ENCODE measurements at places on chromosomes 4 and X.

DNA sequence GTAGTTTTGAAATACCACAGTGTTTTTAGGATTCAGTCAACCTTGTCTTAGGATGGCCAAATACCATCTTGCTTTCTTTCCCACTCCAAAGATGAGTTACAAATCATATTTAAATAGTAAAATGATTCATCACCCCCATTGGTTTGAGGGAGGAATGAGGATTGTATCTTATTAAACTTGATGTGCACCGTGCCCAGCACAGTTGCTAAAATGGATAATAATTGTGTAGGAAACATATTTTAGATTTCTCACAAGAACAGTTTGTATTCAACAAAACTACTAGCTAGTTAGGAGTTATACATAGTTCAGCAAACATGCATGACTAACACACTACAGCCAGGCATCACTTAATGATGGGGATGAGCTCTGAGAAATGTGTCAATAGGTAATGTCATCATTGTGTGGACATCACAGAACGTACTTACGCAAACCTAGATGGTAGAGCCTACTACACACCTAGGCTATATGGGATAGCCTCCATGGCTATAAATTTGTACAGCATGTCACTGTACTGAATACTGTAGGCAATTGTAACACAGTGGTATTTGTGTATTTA is 245.4 kb downstream of the FBXW7 start:
- DNase-seq: no peak

GRCh38 chr4:76666944-76667532 is 230.9 kb downstream of the SOWAHB start:
- DNase-seq: peak; percentile 23

- no peak for DNase-seq
Observed at GRCh38 chrX:136647677-136648360, at the start of gene CD40LG. TSS of gene CD40LG (plus strand) at chrX:136648158. CDS start at chrX:136648249, 91 bp downstream.

GRCh38 chrX:100831219-100831946 is 11.2 kb downstream of the CSTF2 start:
- no peak for DNase-seq

- no peak for DNase-seq
Observed at GRCh38 chr4:146271466-146271865, 57.1 kb downstream of the REELD1 start.

DNA sequence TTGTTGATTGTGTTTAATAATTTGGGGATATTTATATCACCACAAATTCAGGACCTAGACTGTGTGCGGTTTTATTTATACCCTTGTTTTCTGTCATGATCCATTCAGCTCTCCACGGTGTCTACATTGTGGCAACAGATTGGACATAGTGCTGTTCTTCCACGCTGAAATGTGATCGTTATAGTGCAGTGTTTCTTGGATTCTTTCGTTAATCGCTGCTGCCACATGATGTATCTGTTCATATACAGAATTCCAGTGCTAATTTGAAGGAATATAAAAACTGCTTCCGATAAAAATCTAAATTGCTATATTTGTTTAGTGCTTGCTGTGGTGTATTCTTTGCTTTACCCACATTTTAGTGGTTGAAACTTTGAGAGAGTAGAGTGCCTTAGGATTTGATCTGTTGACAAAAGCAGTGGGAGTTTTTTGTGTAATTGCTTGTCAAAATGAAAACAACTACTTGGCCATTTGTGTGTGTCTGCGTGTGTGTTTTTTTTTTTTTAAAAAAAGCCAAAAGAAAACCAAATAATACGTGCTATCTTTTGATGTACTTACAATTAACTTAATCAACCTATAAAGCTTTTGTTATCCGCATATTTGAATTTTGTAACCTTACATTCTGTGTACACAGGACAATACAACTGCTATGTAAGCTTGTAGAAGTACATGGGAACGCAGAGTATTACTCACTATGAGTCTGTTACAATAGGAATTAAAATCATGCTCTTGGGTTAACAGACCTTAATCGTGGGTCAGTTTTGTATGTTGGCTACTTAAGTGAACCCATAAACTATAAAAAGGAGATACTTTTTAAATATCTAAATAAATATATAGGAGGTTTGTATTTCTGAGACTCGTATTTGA is 353.3 kb downstream of the ARHGAP24 start:
- no peak for DNase-seq

GRCh38 chrX:55161581-55161980 is 58.6 kb upstream of the PAGE5 start:
- no peak for DNase-seq

DNA sequence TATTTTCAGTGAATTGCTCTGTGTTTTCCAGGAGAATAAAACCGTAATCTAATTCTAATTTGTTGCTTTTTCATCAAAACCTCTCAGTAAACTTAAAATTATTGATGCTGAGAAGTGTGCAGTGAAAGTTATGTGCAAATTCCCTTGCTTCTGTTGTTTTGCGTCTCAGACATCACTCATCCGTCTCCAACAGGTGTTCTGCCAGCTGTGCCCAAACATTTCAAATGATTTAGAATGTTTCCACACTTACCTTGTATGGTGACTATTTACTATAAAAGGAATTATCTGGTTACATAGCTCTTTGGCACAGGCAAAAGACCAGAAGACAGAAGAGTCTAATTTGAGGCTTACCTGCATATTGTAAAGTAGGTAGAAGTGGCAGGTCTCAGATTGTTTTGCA is 184.0 kb downstream of the BMPR1B start:
- DNase-seq: no peak

DNA sequence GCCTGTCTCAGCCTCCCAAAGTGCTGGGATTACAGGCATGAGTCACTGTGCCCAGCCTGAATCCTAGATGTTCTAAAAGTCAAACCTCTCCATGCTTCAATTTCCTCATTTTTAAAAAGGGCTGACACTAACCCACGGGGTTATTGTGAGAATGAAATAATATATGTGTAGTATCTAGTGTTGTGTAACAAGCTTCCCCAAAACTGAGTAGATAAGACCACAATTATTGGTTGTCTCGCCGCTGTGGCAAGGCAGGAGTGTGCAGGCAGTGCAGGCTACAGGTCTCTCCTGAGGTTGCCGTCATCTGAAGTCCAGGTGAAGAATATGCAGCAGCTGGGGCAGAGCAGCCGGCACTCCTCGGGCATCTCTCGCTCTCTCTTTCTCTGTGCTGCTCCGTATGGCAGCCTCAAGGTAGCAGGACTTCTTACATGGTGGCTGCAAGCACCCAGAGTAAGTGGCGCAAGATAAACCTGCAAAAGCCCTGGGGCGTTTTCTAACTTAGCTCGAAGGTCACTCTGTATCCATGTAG is 30.9 kb downstream of the RAB33B start:
- no peak for DNase-seq

DNA sequence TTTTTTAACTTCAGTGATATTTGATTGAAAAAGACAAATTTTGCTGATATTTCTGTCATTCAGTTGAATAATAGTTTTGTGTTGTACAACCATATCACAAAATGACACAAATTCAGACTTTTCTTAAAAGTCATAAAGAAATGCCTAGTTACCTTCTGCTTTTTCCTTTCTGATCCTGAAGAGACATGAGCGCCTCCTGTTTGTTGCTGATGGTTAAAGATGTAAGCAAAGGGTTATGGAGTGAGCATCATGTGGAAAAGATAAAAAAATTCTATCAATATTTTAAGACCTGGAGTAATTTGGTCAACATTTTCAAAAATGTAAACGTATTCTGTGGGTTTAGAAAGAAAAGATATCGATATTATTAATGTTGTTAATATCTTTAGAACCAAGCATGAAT is 669.9 kb upstream of the NR3C2 start:
- DNase-seq: no peak

GRCh38 chr4:57103051-57103450 is 7.1 kb downstream of the IGFBP7 start:
- DNase-seq: no peak

GRCh38 chr4:122663814-122664610 is 43.1 kb upstream of the IL21 start:
- no peak for DNase-seq

- DNase-seq: no peak
Observed at GRCh38 chr4:110633358-110634341, 10.8 kb upstream of the PITX2 start.

DNA sequence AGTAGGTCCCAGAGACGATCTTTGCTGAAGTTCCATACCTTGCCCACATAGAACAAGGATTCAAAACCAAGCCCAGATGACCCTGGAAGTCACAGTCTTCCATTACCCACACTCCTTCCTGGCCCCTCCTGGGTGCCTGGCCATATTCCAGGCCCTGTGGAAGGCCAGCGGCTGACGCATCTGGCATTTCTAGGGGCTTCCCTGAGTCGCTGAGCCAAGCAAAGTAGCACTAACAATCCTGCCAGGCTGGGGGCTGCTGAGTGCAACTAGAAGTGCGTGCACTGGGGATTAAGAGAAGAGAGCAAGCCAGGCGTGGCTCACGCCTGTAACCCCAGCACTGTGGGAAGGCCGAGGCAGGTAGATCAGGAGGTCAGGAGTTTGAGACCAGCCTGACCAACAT is 175.2 kb upstream of the CPEB2 start:
- no peak for DNase-seq

DNA sequence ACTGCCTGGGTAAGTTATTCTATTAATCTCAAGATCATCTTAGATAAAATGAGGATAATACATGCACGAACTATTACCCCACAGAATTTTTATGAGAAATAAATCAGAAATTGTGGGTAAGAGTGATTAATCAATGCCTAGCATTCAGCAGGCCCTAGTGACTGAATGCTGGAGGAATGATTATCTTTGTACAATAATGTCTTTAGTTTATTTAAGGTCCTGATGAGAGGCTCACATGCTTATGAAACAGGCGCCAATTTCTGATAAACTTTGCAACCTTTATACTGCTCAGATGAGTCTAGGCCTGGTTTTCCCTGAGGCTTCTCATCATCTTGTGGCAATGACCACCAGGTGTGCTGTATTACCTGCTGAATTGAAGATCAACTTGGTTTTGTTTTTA is 27.8 kb upstream of the BMP2K start:
- no peak for DNase-seq

DNA sequence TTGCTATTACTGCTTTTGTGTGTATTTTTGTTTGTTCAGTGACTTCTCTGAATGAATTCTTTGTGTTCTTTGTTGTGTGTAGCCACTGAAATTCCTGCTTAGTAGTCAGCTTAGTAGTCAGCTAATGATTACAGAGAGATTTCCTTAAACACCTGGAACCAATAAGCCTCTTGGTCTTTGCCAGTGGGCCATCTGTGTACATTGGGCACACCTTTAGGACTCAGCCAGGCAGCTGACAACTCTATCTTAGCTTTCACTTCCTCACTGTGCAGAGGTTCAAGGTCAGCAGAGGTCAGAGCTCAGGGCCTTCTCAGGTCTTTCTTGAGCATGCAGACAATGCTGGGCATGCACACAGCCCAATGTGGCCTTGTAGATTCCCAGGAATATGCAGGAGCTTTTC is 59.3 kb downstream of the RWDD4 start:
- no peak for DNase-seq

- no peak for DNase-seq
Observed at GRCh38 chr4:79025170-79025569, 85.9 kb upstream of the PAQR3 start.

GRCh38 chr4:121814756-121815155 is 8.9 kb downstream of the CCNA2 start:
- DNase-seq: no peak

GRCh38 chr4:145001635-145002034 is 96.4 kb downstream of the ANAPC10 start:
- DNase-seq: no peak

DNA sequence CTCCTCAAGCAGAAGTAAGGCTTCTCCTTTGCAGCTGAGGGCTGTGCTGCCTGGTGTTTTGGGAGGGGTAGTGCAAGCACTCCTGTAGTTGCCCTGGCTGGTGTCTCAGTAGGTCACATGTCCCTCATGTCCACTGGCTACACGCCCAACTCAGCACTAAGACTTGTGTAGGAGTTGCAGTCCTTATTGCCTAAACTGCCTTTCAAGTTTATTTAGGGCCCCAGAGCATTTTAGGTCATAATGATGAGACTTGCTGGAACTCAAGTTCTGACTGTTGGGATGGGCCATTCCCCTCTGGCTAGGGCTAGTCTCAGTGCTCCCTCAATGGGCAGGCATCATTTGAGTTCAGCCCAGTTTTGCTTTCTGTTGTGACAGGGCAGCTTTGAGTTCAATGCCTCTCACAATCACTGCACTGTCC is 44.1 kb downstream of the PPM1K start:
- no peak for DNase-seq

- DNase-seq: no peak
Observed at GRCh38 chr4:164056426-164057142, 562.1 kb downstream of the TMA16 start.

- DNase-seq: no peak
Observed at GRCh38 chrX:22124098-22124497, 92.0 kb downstream of the PHEX start.

DNA sequence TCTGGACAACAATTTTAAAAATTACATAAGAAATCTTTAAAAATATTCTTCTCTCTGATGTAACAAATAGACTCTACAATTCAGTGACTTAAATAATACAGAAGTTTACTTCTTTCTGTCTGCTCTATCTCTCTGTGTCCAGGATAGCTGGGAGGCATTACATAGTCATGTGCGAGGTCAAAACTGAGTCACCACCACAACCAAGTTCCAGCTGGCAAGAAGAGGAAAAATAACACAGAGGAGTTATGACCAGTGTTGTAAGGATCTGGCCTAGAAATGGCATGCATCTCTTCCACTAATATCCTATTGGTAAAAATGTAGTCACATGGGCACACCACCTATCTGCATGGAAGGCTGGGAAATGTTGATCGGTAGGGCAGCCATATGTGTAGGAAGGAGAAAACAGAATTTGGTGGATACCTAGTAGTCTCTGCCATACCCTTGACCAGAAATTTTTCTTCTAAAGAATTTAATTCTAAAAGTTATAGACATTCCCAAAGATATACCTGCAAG is 39.4 kb upstream of the WDFY3 start:
- DNase-seq: no peak

DNA sequence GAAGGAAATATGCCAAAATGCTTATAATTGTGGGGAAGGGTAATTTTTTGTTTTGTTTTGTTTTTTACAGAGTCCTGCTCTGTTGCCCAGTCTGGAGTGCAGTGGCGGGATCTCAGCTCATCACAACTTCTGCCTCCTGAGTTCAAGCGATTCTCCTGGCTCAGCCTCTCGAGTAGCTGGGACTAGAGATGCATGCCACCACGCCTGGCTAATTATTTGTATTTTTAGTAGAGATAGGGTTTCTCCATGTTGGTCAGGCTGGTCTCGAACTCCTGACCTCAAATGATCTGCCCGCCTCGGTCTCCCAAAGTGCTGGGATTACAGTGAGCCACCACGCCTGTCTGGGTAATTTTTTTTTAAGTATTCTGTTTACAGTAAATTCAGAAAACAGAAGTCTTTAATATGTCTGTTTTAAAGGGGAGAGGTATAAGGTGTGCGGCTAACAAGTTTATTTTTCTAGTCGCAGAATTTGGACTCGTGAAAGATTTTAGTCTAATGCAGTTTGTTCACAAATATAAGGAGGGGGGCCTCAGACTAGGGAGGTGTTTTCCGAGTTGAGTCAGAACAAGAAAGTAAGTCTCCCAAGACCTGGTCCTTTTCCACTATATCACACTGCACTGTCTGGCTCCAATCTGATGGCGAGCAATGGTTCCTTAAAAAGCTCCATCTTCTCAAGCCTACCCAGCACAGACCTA is 1.5 kb downstream of the ACSL1 start:
- peak; percentile 65 for DNase-seq

- DNase-seq: peak; percentile 54
Observed at GRCh38 chr4:41882625-41883347, 52.4 kb upstream of the TMEM33 start.

GRCh38 chrX:13827298-13828090 is 10.6 kb upstream of the GPM6B start:
- DNase-seq: no peak
